ENCODE measurements at places on chromosomes 2 and 18.

- DNase-seq, result no peak
Observed at GRCh38 chr18:949724-950631, 45.3 kb downstream of the ADCYAP1 start.

- DNase-seq, result no peak
Observed at GRCh38 chr2:127901339-127902056, 15.7 kb upstream of the AMMECR1L start.

- DNase-seq, result no peak
Observed at GRCh38 chr18:11845654-11846053, 5.6 kb upstream of the CHMP1B start.

DNA sequence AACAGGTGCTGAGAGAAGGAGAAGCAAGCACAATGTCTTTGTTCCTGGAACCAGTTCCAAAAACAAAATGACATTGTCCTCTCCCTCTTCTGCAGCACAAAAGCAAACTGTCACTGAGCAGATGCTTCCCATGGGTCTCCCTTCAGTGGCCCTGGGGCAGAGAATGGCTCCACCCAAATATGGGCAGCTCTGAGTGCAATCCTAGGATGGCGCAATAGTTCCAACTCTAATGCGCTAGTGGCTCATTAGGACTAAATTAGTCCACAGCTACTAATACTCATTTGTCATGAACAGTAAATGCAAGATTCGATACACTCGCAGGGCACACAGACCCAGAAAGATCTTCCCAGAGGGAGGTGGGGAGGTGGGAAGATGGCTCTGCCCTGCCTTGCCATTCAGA is 205.2 kb upstream of the CHAC2 start:
- no peak for DNase-seq

DNA sequence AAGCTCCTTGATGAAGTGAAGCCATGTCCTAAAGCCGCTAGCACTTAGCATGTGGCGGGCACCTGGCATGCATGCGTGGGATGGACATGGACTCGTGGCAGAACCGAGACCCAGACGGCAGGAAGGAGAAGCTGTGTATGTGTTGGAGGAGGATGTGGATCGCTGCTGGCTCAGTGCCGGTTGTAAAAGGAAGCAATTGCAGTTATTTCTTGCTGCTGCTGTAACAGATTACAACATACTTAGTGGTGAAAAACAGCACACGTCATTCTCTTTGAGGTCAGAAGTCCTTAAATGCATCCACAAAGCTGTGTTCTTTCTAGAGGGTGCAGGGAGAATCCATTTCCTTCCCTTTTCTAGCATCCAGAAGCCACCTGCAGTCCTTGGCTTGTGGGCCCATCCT is 74.6 kb downstream of the AGAP1 start:
- no peak for DNase-seq

DNA sequence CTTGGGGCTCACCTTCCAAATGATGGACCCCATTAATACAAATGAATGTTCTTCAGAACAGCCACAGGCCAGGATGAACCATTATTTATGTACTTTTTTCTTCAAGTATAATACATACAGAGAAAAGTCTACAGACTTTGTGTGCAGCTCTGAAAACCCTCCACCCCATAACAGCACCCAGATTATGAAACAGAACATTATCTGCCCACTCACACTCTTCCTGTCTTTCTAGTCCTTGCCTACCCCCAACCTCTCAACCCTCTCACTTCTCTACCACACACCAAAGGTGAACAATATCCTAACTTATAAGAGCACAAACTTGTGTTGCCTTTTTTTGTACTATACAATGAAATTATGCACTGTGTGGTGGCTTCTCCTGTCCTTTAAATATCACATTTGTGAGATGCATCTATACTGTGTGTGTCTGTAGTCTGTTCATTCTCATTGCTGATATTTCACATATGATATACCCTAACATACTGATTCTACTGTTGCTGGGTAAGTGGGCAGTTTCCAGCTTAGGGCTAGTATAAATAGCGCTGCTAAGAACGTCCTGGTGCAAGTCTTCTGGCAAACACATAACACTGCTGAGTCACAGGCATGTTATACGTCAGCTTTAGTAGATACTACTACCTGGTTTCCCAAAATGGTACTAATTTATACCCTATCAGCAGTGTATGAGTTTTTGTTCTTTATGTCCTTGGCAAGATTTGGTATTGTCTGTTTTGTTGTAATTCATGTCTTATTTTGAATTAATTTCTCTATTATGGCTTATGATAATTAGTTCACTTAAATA is 1.0 kb upstream of the NPHP1 start:
- no peak for DNase-seq

DNA sequence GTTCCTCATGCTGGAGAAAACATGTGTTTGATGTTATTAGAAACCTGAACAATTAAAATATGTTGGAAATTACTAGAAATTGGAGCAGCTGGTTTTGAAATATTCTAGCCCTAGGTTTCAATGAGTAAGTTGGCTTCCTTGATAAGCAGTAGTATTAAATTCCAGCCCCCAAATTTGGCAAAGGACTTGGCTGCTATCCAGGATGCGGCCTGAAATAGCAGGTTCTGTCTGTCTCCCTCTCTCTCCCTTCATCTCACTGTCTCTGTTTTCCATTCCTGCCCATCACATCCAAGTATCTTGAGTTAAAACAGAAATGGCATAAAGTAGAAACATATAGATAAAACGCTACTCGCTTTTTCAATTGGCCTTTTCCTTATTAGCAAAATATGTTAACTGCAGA is 20.9 kb upstream of the GPR45 start:
- DNase-seq, result no peak

DNA sequence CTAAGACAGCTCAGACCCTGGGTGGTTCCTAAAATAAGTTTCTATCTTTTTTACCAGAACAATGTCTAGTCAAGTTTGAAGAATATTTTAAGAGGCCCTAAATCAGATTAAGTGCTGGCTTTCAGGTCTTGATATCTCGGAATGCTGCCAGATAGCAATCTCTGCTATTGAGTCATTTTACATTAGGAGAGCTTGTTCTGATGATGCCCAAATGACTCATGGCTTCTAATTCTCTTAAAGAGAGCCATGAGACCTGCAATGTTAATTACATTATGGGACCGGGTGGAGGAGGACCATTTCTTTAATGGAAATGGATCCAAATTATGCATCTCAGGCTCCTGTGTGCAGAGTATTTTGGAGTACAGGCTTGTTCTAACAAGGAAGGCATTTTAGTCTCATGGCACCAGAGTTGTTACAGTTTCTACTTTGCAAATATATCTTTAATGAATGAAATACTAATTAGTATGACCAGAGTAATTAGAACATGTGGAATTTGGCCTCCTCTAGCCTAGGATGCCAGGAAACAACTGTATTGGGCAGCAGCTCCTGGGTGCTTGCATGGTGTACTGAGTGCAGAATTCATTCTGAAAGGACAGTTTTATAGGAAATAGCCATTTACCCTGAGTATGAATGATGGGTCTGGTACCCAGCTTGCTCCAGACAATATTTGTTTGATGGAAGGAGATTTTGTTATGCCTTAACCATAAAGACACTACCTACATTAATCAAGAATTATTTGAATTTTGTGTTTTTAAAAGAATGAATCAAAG is 94.0 kb upstream of the SULT1C3 start:
- no peak for DNase-seq

- DNase-seq, result no peak
Observed at GRCh38 chr18:64693766-64694165, 544.9 kb upstream of the LINC00305 start.

DNA sequence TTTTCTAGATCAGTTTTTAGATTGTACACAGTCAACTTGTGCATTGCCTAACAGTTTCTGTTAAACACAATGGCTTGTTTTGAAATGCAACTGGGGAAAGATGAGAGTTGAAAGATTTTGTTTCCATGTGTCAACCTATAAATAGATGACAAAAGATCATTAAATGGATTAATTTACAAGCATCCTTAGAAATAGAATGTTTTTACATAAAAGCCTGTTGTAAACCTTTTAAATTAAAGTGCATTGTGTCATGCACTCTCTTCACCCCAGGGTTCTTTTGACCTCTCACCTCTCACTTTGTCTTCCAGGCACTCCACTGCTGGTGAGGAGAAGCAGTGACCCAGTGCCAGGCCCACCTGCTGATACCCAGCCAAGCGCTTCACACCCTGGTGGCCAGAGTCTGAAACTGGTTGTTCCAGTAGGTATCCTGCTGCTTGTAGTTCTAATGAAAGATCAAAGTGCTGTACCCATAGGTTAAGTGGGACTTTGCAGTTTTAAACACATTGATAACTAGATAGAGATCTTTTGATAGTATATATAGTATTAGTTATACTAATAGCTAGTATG is 502.1 kb downstream of the PARD3B start:
- no peak for DNase-seq

- no peak for DNase-seq
Observed at GRCh38 chr18:79413426-79413825, 17.7 kb downstream of the NFATC1 start.

- DNase-seq, result no peak
Observed at GRCh38 chr18:48896875-48897511, 53.8 kb downstream of the SMAD7 start.

DNA sequence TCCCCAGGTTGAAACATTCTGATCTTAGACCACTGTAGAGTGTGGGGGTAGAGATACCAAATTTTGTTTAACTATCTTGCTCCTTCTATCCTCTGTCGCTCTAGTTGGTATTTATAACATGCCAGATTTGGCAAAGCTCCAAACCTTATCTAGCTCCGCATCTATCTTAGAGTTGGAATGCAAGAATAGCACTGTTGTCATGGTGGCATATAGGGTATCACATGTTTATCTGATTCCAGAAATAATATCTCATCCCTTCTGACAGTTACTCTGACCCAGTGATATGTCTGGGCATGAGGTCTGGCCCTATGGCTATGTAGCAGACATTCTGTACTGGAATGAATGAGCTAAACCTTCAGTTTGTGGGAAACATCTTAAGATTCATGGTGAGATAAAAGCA is 51.7 kb downstream of the CABYR start:
- no peak for DNase-seq

DNA sequence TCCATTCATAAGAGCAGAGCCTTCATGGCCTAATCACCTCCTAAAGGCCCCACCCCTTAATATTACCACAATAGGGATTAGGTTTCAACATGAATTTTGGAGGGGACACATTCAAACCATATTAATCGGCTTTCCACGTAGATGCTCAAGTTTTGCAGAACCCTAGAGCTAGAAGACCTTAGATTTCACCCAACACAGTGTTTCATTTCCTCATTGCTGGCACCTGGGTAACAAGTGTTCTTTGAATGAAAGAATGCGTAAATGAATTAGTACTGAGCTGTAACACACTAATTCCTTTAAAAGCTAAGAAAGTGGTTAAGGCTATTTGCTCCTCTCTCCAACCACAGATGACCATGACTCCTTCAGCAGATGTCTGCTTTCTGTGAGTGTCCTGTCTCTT is 252.5 kb downstream of the SMAD2 start:
- no peak for DNase-seq

- no peak for DNase-seq
Observed at GRCh38 chr2:218679119-218679518, 7.2 kb downstream of the STK36 start.

DNA sequence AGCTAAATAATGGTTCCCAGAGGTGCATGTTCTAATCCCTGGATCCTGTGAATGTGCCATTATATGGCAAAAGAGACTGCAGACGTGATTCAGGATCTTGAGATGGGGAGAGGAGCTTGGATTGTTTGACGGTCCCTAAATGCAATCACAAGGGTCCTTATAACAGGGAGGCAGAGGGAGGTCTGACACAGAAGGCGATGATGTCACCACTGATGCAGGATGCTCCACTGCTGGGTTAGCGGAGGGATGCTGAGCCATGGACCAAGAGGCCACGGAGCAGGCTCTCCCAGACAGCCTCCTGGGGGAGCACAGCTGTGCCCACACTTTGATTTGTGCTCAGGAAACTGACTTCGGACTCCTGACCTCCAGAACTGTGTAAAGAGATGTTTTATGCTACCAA is 156.2 kb downstream of the UXS1 start:
- DNase-seq, result no peak

- DNase-seq, result no peak
Observed at GRCh38 chr18:59276047-59276446, 2.8 kb upstream of the RAX start.

DNA sequence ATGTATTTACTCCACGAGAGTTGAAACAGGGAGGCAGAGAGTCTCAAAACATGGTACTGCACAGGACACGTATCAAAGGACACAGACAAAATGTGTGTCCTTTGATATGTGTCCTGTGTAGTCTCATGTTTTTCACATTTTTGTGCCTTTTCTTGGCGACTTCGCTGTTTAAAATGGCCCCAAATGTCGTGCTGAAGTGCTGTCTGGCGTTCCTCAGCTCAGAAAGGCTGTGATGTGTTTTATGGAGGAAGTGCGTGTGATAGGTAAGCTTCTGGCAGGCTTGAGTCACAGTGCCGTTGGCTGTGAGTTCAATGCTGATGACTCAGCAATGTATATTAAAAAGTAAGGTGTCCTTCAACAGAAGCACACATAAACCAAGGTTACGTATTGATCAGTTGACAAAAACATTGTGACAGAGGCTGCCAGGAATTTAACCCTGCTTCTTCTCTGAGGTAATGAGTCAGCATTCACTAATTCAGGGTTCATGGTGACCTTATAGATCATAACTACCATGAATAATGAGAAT is 78.2 kb downstream of the DYSF start:
- DNase-seq, result no peak

DNA sequence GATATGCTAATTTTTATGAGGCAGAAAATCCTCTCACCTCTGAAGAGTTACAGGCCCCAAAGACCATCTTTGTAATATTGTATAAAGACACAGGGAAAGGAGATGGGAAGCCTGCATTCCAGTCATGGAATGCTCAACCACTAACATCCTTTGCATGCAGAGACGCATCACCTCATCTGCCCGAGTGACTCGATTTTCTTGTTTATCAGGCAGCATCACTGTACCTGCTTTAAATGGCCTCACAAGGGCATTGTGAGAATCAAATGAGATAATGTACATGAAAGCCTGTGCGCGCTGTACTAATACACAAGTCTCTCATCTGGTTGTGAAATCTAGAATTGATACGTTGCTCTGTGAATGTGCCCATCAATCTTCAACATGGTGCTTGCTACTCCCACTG is 10.2 kb upstream of the TMEM247 start:
- no peak for DNase-seq

- DNase-seq, result no peak
Observed at GRCh38 chr2:23976883-23977282, 33.0 kb upstream of the MFSD2B start.

DNA sequence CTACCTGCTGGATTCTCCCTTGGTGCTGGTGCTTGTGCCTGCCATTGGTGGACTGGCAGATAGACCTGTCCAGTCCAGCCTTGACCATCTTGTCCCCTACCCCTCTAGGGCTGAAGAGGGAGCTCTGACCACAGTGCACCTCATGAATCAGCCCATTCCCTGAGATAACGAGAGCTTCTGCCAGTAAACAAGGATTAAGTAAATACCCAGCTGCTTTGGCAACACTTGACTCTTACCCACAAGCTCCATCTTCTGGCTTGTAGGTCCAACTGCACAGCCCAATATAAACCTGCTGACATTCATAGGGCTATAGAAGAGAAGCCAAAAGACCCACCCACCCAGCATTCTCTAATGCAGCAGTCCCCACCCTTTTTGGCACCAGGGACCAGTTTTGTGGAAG is 186.4 kb downstream of the PIK3C3 start:
- no peak for DNase-seq

- no peak for DNase-seq
Observed at GRCh38 chr18:51350081-51350480, 152.6 kb upstream of the MEX3C start.

GRCh38 chr2:218471982-218472381 is 53.1 kb downstream of the VIL1 start:
- DNase-seq, result no peak
